ENCODE measurements at places on chromosomes 6 and 20. TPM values are rescaled to one million over a fixed set of nuclear protein-coding genes. Genes with fewer than 3 reads are reported as not detected.

DEFB110 gene
- polyA plus RNA-seq: not detected

RAMACL gene
- 0.87 TPM for polyA plus RNA-seq

NKAIN4 gene
- not detected for polyA plus RNA-seq

COQ3 gene
- 8.5 TPM for polyA plus RNA-seq

HLA-DOA gene
- polyA plus RNA-seq: not detected

CAGE1 gene
- not detected for polyA plus RNA-seq

LST1 gene
- not detected for polyA plus RNA-seq

GLP1R gene
- polyA plus RNA-seq: not detected

LY6G5B gene
- polyA plus RNA-seq: 7.0 TPM

MEP1A gene
- polyA plus RNA-seq: not detected

PPIL6 gene
- polyA plus RNA-seq: 0.83 TPM

DOK5 gene
- polyA plus RNA-seq: 2.1 TPM

ADAM33 gene
- polyA plus RNA-seq: 16.3 TPM

EBF4 gene
- polyA plus RNA-seq: 0.60 TPM

SOX12 gene
- 3.8 TPM for polyA plus RNA-seq

MATN4 gene
- polyA plus RNA-seq: 0.04 TPM

ACTL10 gene
- 0.31 TPM for polyA plus RNA-seq

CRIP3 gene
- polyA plus RNA-seq: not detected

ARMC2 gene
- 4.2 TPM for polyA plus RNA-seq

PI16 gene
- 0.05 TPM for polyA plus RNA-seq

SFT2D1 gene
- polyA plus RNA-seq: 54.8 TPM

ZNF318 gene
- polyA plus RNA-seq: 12.5 TPM

PAK5 gene
- polyA plus RNA-seq: not detected

OTOR gene
- not detected for polyA plus RNA-seq

KIF13A gene
- polyA plus RNA-seq: 57.7 TPM

DEFB124 gene
- polyA plus RNA-seq: not detected

TAF4 gene
- polyA plus RNA-seq: 2.6 TPM

NQO2 gene
- polyA plus RNA-seq: 32.4 TPM

EEF1A2 gene
- 0.99 TPM for polyA plus RNA-seq

MYMX gene
- not detected for polyA plus RNA-seq

APOBEC2 gene
- not detected for polyA plus RNA-seq

UQCC2 gene
- polyA plus RNA-seq: 67.9 TPM

Measured in AG04450 (cell line).